ENCODE measurements at places on chromosomes 3 and 15.

DNA sequence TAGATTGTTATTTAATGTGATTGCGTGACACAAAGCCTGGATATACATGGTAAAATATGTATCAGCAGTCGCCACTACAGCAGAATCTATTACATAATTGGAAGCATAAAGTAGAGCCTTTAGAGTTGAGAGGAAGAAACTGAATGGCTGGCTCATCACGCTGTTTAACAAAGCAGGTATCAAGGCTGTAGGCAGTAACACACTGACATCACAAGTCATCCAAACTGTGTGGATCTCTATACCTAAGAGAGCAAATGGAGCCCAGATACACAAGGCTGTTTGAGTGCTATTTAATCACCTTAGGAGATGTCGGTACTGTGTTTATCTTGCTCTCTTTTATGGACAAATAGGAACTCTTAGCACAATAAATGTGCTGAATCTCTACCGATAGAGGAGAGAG is 864.4 kb downstream of the VGLL3 start:
- no peak for DNase-seq

DNA sequence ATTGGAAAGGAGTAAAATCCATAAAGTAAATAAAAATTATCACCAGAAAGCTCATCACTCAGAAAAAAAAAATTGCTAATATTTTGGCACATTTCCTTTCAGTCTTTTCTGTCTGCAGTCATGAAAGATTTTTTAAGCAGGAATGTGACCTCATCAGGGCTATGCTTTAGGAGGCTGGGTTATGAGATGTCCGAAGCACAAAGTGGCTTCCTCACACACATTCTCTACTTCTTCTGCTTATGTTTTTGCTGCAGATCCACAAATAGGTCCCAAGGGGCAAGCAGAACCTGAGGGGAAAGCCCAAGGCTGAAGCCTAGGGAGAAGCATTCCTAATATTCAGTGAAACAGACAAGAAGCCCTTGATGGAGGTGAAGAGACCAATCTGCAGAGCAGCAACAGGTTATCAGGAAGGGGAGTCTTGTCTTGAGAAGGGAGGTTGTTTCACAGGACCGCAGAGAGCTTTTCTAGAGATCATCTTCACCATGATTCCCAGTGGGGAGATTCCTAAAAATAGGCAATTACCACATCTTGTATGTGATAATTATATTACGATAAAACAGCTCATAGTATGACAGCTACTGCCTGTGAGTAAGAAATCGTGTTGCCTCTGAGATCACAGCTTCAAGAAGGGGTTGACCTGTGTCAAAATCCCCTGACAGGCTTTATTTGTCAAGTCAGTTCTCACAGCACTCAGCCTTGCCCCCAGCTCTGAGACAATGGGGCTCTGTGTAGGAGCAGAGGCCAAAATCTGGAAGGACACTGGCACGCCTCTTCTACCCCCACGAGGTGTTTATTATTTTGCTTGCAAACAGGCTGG is 60.5 kb downstream of the IGF2BP2 start:
- no peak for DNase-seq

GRCh38 chr15:52340093-52340492 is 44.5 kb upstream of the MYO5C start:
- no peak for DNase-seq

- DNase-seq: no peak
Observed at GRCh38 chr3:73094951-73095350, 33.5 kb downstream of the EBLN2 start.

- DNase-seq: peak; percentile 56
Observed at GRCh38 chr15:60592371-60593169, 113.6 kb upstream of the ICE2 start.

- DNase-seq: no peak
Observed at GRCh38 chr3:24259901-24260512, 234.6 kb downstream of the THRB start.
